ENCODE measurements at places on chromosomes 2 and 18.

DNA sequence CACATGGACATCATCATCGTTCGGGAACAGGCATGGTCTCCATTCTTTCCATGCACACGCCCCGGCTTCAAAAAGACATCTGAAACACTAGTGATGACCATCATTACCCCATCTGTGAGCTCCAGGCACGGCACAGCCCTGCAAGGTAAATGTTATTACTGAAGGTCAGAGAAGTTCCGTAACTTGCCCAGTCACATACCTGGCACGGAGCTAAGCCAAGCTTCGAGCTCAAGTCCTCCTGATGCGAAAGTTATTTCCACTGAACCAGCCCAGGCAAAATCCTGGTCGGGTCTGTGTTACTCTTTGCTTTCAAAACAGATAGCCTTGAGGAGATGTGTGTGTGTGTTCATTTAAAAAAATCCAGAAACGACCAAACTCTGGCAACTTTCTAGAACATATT lies 22.8 kb downstream of the FHL2 start:
- DNase-seq, result no peak

DNA sequence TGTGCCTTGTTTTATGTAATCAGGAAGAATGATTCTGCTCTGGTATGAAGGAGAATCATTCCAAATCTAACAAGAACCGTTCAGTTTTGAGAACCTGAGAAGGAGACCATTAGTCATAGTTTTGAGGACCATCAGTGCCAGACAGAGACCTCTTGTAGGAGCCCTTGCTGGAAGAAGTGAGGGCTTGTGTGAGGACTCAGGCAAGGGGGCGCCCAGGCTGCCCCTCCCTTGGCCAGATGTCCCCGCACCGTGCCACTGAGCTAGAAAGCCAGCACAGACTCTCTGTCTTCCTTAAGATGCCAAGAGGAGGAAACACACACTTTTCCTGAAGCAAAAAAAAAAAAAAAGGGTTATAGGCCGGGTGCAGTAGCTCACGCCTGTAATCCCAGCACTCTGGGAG lies 55.7 kb upstream of the SLC39A10 start:
- no peak for DNase-seq

DNA sequence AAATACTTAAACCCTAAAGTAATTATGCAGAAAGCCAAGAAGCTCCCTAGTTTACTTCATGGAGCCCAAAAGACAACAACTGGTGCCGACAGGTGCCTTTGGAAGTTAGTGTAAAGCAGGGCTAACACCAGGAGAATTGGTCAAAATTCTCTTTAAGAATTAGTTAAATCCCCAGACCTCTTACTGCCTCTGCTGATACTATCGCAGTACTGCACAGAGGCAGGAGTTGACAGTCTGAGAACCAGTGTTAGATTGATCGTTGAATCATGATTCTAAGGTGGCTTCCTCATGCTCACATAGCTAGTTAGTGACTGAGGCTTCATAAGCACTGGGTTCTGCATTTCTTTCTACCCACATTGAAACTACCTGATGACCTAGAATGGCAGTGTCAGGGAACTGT lies 445.0 kb downstream of the XIRP2 start:
- no peak for DNase-seq

DNA sequence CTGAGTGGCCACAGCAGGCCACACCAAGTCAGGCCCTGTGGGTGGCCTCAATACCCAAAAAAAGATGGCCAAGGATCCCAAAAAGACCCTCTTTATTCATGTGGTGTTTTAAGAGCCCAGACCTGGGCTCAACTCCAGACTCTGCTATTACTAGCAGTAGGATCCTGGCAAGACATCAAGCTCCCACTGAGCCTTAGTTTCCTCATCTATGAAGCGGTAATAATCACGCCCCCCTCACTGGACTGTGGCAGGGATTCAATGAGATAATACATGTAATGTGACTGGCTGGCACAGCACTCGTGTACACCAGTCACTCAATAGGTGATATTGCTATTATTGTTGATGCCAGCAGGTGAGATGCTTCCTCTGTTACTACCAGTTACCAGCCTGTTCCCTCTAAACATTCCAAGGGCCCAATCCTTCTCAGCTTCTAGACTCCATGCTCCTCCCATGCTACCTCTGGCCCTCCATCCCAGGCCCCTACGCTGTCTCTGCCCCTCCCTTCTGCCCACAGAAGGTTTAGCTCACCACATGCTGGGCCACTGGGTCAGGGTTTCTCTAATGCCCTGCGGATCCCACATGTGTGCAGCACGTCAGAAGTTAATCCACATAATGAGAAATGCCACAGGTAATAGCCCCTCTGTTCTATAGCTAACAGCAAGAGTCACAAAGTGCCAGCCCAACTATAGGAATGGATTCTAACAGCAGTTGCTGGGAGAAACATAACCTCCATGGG lies 51.2 kb downstream of the SLC4A5 start:
- no peak for DNase-seq

- DNase-seq, result no peak
These were observed 53.8 kb downstream of the EFEMP1 start for GRCh38 chr2:55869637-55870325.

DNA sequence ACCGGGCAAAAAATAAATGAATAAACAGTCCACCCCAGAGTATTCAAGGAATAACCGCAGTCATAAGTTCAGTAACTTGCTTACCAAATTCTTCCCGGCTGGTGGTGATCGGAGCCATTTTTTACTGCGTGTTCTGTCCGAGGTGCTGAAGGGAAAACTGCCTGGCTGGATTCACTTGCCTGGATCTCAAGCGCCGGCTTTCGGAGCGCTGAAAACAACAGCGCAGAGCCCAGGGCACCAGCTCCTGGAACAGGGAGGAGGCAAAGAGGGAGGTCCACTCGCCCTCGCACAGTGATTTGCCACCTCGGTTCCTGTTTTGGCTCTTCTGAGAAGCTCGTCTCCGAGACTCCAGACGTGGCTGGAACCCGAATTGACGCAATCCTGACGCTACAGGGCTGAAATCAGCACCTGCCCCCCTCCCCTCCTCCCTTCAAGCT lies at the start of gene SYT4:
Gene SYT4 (minus strand): TSS at position 327 of the 437 bp plus-strand sequence. CDS start 209 bp downstream, at position 118.
- no peak for DNase-seq

DNA sequence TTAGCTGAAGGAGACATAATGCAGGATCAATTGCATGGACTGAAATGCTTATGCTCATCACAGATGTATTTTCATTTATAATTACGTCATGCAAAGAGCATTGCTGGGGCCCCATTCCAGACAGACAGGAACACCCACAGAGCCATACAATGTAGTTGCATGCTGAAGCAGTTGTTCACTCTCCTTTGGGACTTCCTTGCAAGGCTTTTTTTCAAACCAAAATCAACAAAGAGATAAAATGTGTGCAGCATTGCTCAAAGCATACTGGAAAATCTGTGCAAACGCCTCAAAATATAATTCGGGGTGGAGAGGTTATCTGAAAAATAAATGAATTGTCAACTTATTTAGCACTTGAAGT lies 463.2 kb downstream of the CDH2 start:
- DNase-seq, result no peak

- no peak for DNase-seq
These were observed 86.1 kb downstream of the SH3YL1 start for GRCh38 chr2:177733-178132.

DNA sequence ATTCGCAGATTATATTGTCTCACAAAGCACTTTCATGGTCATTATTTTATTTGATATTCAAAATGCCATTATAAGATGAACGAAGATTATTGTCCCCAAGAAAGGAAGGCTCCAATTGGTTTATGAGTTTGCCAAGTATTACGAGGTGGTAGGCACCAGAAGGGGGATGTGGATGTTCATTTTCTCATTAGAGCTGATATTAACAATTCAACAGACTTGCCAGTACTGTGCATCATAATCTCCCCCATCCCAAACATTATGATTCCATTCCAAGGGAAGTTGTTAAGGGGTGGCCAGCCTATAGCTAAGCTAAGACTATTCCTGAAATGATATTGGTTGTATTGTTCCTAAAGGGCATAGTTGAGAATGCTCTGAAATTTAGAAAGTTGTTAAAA lies 257.7 kb downstream of the PRKCE start:
- no peak for DNase-seq

- no peak for DNase-seq
These were observed 364.3 kb upstream of the SPHKAP start for GRCh38 chr2:228545748-228546145.

DNA sequence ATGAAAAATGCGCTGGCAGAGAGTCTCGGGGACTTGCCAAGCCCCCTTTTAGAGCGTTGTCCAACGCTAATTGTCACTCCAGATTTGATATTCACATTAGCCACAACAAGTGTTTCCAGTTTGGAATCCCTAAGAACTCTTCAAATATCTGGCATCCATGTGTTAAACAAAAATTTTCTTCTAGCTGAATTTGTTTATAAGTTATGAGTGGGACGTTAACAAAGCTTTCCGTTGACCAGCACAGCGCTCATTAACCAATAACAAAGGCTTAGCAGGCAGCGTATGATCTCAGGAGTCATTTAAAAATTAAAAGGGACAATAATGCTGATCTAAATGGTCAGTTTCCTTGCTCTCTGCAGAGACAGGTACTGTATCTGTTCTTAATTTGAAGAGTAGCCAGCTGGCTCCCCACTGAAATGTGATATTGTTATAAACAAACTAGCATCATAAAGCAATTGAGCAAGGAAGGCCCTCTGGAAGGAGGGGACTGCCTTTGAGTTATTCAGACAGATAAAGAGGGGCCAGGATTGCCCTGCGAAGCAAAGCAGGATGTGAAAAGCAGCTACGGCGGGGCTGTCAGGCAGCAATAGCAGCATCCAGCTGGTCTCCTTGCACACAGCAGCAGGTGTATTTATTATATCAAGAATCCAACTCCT lies 337.2 kb upstream of the SALL3 start:
- DNase-seq, result no peak

GRCh38 chr2:238061315-238062202 lies 758 bp downstream of the SCLY start:
- DNase-seq, result no peak

- no peak for DNase-seq
These were observed 24.6 kb downstream of the KCNE4 start for GRCh38 chr2:223076573-223076972.

DNA sequence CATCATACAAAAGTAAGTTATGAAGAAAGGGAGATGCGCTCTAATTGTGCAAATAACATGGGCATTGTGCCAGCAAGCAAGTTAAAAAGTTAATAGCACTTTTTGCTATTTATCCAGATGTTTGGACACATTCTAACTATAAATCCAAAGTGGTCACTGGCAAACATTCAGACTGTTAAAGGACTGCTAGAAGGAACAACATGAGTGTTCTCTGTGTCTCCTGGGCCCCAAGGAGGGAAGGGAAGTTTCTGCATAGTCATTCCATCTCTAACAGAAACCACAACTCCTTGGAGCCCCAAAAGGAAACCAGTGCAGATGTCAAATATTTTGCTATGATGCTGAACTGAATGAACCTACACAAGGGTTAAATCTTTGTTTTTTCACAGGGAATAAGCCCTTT lies 213.3 kb upstream of the HNRNPA3 start:
- peak; percentile 2 for DNase-seq

DNA sequence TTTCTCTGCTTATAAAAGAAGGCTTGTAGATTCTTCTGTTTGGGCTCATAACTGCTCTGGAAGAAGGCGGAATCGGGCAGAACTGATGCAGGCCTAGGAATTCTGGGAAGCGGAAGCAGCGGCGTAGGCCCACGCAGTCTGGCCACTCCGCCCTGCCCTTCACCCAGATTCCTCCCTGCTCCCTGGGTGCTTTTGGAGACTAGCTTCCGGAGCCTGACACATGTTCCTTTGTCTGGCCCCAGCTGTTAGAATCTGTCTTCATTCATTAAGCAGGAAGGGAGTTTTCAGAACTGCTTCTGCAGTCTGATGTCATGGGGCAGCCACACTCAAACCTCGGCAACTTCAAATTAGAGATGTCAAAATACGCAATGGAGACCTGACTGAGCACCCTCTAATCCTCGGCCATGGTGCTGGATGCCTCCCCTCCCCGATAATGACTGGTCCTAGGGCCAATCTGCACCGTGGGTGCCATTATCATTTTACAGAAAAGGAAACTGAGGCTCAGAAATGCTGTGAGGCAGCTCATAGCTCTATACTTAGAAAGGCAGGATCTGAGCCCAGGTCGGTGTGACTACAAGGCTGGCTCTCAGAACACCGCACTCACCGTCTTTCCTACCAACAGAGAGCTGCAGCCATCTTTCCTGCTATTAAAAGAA lies 275.7 kb downstream of the MYCN start:
- DNase-seq, result no peak

- DNase-seq, result no peak
These were observed 157.6 kb downstream of the ARL6IP6 start for GRCh38 chr2:152875701-152876695.

DNA sequence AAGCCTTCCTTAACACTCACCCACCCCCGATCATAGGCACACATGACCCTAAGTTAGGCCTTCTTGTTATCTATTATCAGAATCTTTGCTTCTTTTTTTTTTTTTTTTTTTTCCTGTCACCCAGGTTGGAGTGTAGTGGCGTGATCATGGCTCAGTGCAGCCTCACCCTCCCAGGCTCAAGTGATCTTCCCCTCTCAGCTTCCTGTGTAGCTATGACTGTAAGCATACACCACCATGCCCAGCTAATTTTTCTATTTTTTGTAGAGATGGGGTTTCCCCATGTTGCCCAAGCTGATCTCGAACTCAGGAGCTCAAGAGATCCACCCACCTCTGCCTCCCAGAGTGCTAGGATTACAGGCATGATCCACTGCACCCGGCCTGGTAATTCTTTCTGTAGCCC lies 328.7 kb downstream of the NR4A2 start:
- DNase-seq, result no peak

GRCh38 chr2:219878516-219878915 lies 251.1 kb downstream of the SLC4A3 start:
- no peak for DNase-seq

GRCh38 chr2:17057109-17058017 lies 391.7 kb upstream of the CYRIA start:
- DNase-seq, result no peak

- no peak for DNase-seq
These were observed 551.1 kb upstream of the CELF4 start for GRCh38 chr18:38116716-38117115.

GRCh38 chr2:109451671-109452070 lies 162.1 kb downstream of the SEPTIN10 start:
- no peak for DNase-seq

GRCh38 chr2:216789081-216789480 lies 70.8 kb downstream of the TNP1 start:
- no peak for DNase-seq

DNA sequence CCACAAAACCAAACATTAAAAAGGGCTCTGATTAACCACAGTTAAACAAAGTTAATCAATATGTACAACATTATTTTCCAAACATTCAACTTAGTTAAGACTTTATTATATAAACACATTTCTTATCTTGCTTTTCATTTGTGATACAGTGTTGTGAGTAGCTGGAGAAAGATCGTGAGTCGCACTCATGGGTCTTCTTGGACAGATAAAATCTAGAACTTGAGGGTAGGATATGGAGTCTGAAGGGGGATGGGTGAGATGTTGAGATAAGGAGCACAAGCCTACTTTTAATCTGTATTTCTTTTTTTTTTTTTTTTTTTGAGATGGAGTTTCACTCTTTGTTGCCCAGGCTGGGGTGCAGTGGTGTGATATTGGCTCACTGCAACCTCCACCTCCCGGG lies 22.6 kb upstream of the TMEM214 start:
- DNase-seq, result no peak

DNA sequence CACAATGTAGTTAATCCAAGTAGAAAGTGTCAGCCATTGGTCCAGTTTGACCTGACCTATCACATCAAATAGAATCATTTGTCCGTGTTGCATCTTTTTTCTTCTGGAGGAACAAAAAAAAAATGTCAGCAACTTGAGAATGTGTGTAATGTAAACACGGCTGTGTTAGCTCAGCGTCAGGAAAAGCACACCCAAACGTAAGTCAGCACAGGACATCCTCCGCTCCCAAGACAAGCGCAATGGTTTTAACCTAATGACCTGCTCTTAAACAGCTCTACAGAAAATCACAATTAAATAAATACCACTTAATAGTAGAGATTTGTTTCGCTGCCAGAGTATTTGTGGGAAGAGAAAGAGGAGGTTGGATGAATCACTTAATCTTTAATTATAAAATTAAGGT lies 59.4 kb downstream of the OSR1 start:
- DNase-seq, result no peak
